Psoas muscle (tissue), 8 donors: ENCODE measurements at places on chromosomes 1 and 21. TPM values are rescaled to one million over a fixed set of nuclear protein-coding genes. Genes with fewer than 3 reads are reported as not detected.

GRCh38 chr1:2061065-2061778, 11.0 kb downstream of the PRKCZ start:
- H3K27ac ChIP-seq = no peak overlapping the region
- H3K4me3 ChIP-seq = no peak overlapping the region
- no peaks in the 10 kb centered on the region for H3K4me1 ChIP-seq

TCHH gene
- 0.04 TPM for total RNA-seq

LENEP gene
- total RNA-seq = not detected

- H3K4me1 ChIP-seq = no peaks in the 10 kb centered on the region
- H3K27ac ChIP-seq = no peak overlapping the region
- H3K4me3 ChIP-seq = no peak overlapping the region
- H3K27me3 ChIP-seq = peaks cover 2% of the 10 kb centered on the region
- no peaks in the 10 kb centered on the region for H3K36me3 ChIP-seq
These were observed 72.8 kb downstream of the CD2 start for GRCh38 chr1:116826818-116827606.

GRCh38 chr21:26041431-26042180, 129.0 kb downstream of the APP start:
- H3K27me3 ChIP-seq = no peaks in the 10 kb centered on the region
- H3K4me3 ChIP-seq = no peak overlapping the region
- no peak overlapping the region for H3K27ac ChIP-seq
- H3K36me3 ChIP-seq = no peaks in the 10 kb centered on the region
- H3K4me1 ChIP-seq = no peaks in the 10 kb centered on the region
- DNase-seq = no peak

OR2AK2 gene
- not detected for total RNA-seq

- no peaks in the 10 kb centered on the region for H3K4me1 ChIP-seq
- DNase-seq = no peak
- no peak overlapping the region for H3K27ac ChIP-seq
- H3K27me3 ChIP-seq = no peaks in the 10 kb centered on the region
These were observed 211.7 kb upstream of the UBE2U start for GRCh38 chr1:63991685-63992084.

DNA sequence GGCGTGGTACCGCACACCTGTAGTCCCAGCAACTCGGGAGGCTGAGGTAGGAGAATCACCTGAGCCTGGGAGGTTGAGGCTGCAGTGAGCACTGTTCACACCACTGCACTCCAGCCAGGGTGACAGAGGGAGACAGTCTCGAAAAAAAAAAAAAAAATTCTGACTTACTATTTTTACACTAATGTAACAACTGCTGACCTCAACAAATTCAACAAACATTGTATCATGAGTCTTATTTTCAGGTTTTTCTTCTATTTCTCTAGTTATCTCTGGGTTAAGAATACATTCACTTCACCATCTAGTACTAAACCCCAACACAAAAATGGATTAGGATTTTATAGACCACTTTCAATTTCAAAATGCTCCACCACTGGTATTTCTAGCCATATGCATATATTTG, 72.9 kb downstream of the UBR4 start:
- H3K4me3 ChIP-seq = no peak overlapping the region
- no peaks in the 10 kb centered on the region for H3K27me3 ChIP-seq
- H3K36me3 ChIP-seq = peaks cover 100% of the 10 kb centered on the region
- no peaks in the 10 kb centered on the region for H3K4me1 ChIP-seq
- H3K27ac ChIP-seq = no peak overlapping the region

PCNX2 gene
- 0.22 TPM for total RNA-seq

CDA gene
- 1.7 TPM for total RNA-seq

- H3K27me3 ChIP-seq = no peaks in the 10 kb centered on the region
- no peak for DNase-seq
- H3K36me3 ChIP-seq = no peaks in the 10 kb centered on the region
- H3K4me1 ChIP-seq = no peaks in the 10 kb centered on the region
These were observed 494.7 kb upstream of the ADGRL2 start for GRCh38 chr1:81305997-81306452.

DNA sequence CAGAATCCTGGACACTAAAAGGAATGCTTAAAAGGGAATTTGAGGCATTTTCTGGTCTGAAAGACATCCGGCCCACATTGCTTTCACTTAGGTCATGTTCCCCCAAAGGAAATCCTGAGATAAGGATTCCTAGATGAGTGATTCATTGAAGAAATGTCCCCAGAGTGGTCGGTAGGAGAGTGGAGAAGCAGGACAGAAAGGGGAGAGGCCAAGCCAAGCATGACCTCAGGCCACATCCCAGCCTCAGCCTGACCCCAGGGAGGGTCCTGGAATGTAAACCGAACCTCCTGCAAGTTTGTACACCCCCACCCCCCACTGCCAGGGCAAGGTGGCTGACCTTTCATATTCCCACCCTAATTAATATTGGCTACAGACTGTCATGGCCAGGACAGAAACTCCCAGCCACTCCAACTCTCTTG, 16.6 kb downstream of the HIVEP3 start:
- peaks cover 6% of the 10 kb centered on the region for H3K4me1 ChIP-seq
- no peaks in the 10 kb centered on the region for H3K27me3 ChIP-seq
- no peak overlapping the region for H3K27ac ChIP-seq
- no peaks in the 10 kb centered on the region for H3K36me3 ChIP-seq
- H3K4me3 ChIP-seq = no peak overlapping the region

LAMC2 gene
- 0.87 TPM for total RNA-seq

- DNase-seq = no peak
- no peaks in the 10 kb centered on the region for H3K36me3 ChIP-seq
- H3K27me3 ChIP-seq = no peaks in the 10 kb centered on the region
- H3K4me3 ChIP-seq = no peak overlapping the region
These were observed 100.8 kb upstream of the SAMSN1 start for GRCh38 chr21:14646893-14647292.

LCE1A gene
- total RNA-seq = not detected

DNA sequence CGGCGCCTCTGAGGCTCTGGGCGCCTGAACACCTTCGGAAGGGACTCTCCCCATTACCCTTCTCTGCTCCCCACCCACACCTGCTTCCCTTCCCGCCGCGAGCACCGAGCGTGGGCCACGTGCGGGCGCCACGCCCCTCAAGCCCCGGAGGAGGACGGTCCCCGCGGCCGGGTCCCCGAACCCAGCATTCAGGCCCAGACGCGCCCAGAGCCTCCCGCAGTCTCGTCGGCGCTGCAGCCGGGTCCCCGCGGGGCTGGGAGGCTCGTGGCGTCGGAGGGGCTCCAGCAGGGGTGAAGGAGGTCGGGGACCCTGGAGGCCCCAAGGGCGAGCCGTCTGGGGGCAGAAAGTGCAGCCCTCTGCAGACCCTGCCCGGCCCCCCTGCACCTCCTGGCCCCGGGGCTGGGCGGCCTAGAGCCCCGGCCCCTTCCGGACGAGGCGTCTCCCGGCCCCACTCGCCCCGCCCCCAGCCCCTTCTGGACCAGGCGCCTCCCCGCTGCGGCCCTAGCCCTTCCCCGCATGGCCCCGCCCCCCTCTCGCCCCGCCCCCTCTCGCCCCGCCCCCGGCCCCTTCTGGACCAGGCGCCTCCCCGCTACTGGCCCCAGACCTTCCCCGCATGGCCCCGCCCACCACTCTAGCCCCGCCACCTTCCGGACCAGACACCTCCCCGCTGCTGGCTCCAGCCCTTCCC, 378 bp upstream of the SMIM1 start:
- H3K36me3 ChIP-seq = no peaks in the 10 kb centered on the region
- no peaks in the 10 kb centered on the region for H3K27me3 ChIP-seq
- peak overlapping the region; percentile 77 for H3K4me3 ChIP-seq
- peak; percentile 90 for DNase-seq
- H3K4me1 ChIP-seq = peaks cover 22% of the 10 kb centered on the region

GRCh38 chr1:113191579-113192076, 118.6 kb downstream of the LRIG2 start:
- H3K4me3 ChIP-seq = no peak overlapping the region
- no peak for DNase-seq
- no peaks in the 10 kb centered on the region for H3K36me3 ChIP-seq
- no peaks in the 10 kb centered on the region for H3K4me1 ChIP-seq
- H3K27ac ChIP-seq = no peak overlapping the region
- no peaks in the 10 kb centered on the region for H3K27me3 ChIP-seq

CHAF1B gene
- 10.5 TPM for total RNA-seq

DNA sequence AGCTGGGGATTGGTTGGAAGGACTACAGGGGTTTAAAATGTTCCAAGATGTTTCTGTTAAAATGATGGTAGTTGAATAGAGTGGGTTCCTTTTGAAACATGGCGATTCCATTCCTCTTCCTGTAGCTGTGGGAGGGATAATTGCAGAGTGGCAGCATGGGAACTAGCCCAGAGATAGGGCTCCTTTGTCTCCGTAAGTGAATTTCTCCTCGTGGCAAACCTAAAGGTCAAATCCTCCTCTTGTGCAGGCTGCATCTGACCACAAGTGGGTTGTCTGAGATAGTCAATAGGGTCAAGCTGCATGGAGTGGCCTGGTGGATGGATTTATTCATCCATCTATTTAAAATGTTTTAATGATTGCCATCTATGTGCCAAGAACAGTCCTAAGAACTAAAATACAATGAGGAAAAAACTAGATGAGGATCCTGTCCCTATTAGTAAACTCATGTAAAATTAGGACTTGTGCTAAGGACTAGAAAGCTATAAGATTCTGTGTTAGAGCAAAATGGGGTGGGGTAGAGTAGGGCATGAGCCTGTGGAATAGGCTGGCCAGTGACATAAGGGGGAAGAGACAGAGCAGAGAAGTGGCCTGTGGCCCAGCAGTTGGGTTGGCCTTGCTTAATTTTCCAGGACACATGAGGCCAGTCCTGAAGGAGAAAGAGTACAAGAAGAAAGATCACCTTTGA, 89.1 kb upstream of the IVNS1ABP start:
- no peak for DNase-seq
- no peaks in the 10 kb centered on the region for H3K36me3 ChIP-seq

MFAP2 gene
- 0.67 TPM for total RNA-seq

DNA sequence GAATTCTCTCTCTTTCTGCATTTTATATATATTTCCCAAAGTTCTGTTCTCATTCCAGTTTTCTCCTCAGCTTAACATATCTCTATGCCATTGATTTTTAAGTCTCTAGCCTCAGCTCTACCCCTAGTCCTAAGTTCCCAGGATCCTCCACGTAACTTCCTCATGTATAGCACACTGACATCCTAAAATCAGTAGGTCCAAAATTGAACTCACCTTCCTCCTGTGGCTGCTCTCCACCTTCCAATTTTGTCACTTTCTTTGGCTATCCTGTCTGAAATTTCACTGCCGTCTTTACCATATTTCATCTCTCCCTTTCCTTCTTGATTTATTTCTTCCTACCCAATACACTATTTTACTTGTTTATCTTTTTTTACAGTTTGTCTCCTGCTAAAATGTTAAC, 1.5 kb downstream of the SLAMF6 start:
- no peak overlapping the region for H3K27ac ChIP-seq
- no peaks in the 10 kb centered on the region for H3K36me3 ChIP-seq
- H3K4me3 ChIP-seq = no peak overlapping the region
- no peaks in the 10 kb centered on the region for H3K4me1 ChIP-seq
- H3K27me3 ChIP-seq = no peaks in the 10 kb centered on the region

DNA sequence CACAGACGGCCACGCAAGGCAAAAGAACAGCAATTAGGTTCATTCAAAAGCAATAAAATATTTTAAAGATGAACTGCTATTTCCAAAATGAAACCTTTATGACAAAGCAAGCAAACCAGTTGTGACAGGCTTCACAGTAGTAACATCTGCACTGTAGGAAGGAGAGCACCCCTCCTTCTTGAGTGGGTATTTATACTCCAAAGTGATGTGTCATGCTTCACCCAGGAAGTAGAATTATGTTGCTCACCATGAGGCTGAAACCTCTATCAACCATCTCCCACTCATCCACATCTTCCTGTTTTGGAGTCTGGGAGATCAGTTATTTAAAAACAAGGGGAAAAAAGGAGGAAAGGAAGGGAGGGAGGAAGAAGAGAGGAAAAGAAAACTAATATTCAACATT, 885 bp downstream of the OR2T10 start:
- no peak overlapping the region for H3K27ac ChIP-seq
- H3K36me3 ChIP-seq = no peaks in the 10 kb centered on the region
- no peak for DNase-seq
- H3K4me1 ChIP-seq = no peaks in the 10 kb centered on the region

CYP4A22 gene
- total RNA-seq = not detected
